Activated CD8-positive, alpha-beta memory T cell treated with anti-CD3 and anti-CD28 coated beads, Interleukin-2, amount 10 ng/mL, durations not matched to agents 7 days and 5 days (primary cell): ENCODE measurements at places on chromosomes 3 and 15.
A peak's percentile ranks its signal among the peaks of the same experiment; 100 is the strongest.

DNA sequence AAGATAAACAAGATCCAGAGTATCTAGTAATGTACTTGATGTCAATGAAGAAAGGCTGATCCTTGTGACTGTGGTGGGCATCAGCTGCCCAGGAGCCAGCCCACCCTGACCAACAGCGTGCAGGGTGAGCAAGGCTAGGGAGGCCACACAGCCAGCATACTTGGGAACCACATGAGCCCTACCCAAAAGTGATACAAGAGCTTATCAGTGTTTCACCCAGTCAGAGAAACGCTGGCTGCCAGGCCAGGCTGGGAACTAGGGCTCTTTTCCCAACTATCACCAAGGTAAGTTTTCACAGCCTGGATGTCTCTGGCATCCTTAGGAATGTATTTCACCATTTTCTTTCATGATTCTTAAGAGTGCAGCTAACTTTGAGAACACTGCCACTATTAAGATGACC lies 24.9 kb downstream of the CHAC1 start:
- no peak for DNase-seq

- no peak for DNase-seq
These were observed 21.9 kb downstream of the OXNAD1 start for GRCh38 chr3:16286751-16287543.

DNA sequence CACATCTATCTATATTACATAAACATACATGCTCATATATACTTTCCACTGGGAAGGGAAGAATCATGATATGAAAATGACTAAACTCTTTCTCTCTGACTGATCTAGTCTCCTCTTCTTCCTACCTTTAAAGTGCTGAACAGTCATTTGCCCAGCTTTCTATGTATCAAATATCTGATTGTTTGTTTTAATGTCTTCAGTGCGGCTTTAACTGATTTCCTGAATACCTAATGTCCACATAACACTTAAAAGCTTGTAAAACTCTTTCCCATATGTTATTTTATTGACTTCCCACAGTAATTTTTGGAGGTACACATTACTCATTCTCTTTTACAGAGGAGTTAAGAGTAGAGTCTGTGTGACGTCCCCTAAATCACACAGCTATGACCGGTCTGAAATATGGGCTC lies 28.2 kb downstream of the CPOX start:
- DNase-seq: no peak

DNA sequence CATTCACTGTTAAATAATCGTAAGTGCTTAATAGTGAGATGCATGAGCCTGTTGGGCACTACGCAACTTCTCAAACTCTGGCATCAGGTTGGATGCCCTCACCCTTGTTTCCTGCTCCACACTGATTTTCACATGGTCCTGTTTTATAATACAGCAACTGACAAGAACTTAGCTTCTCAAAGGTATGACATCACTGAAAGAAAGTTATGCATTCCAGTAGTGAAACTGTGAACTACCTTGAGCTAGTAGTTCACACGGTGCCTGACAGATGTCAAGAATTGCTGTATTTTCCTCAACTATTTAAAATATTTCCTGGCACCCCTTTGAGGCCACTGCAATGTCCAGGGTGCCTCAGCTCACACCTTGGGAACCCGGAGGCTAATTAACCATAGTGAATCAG lies 327.5 kb downstream of the RORA start:
- no peak for DNase-seq

DNA sequence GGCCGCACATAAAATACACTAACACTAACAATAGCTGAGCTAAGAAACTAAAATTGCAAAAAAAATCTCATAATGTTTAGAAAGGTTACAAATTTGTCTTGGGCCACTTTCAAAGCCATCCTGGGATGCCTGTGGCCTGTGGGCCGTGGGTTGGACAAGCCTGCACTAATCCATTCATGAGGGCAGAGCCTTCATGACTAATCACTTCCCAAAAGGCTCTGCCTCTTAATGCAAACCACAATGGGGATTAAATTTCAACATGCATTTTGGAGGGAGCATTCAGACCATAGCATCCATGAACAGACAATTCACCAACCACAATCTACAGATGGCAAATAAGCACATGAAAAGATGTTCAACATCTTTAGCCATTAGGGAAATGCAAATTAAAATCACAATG lies 128.2 kb downstream of the SUCLG2 start:
- DNase-seq: no peak

DNA sequence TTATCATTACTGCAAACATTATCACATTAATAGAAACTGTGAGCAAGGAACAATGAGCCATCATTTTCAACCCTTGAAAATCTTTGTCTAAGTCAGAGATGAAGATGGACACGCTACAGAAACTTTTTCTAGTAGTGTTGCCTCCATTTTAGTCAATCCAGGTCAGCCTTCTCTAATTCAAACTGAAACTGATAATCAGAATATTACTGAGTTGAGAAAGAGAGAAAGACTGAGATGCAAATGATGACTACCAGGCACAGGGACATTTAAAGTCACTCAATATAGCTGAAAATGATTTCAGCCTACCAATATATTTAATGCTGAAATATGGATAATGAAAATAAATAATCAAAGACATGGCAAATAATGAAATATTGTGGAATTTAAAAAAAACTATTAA lies 261.4 kb downstream of the GBE1 start:
- no peak for DNase-seq

DNA sequence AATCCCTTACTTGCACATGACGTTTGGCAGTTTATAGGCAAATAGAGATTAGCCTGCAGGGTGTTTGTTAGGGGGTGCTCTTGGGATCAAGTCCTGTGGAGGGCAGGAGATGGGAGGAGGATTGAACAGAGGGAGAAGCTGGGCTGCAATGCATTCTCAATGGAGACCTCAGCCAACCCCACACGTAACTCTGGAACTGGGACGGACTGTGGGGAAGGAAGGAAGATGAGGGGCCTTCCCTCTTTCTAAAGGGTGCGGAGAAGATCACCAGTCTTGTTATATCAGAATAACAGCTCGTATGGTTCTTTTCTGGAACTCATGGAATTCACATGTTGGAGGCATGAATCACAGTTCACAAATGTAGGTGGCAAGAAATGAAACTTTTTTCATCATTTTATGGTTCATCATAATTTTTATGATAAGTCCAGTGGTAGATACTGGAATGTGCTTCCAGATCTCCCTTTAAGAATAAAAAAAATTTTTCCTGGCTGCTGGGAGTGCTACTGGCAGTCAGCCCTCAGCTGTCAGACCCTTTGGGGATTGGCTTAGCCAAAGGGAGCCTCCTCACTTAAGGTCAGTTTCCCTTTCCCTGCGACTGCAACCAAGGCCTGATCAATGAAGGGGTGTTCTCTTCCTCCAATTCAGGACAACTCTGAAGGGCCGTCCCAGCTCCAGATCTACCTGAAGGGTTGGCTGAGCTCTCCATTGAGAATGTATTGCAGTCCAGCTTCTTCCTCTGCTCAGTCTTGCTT lies 20.5 kb upstream of the LYZL4 start:
- DNase-seq: no peak

DNA sequence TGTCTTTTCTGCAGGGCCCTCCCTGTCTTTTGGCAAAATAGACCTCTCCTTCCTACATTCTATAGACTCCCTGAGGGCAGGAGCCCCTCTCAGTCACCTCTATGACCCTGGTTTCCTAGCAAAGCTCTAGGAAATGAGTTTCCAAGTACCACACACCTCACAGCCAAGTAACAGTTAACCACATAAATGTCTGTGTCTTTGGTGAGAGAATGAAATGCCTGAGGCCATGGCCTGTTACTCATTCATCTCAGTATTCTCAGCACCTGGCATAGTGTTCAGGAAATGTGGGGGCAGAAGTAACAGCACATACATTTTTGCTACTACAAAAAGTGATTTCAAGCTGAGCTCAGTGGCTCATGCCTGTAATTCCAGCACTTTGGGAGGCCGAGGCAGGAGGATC lies 21.0 kb downstream of the RFT1 start:
- peak; percentile 58 for DNase-seq

- DNase-seq: no peak
These were observed 244.6 kb downstream of the STXBP5L start for GRCh38 chr3:121152573-121152972.

DNA sequence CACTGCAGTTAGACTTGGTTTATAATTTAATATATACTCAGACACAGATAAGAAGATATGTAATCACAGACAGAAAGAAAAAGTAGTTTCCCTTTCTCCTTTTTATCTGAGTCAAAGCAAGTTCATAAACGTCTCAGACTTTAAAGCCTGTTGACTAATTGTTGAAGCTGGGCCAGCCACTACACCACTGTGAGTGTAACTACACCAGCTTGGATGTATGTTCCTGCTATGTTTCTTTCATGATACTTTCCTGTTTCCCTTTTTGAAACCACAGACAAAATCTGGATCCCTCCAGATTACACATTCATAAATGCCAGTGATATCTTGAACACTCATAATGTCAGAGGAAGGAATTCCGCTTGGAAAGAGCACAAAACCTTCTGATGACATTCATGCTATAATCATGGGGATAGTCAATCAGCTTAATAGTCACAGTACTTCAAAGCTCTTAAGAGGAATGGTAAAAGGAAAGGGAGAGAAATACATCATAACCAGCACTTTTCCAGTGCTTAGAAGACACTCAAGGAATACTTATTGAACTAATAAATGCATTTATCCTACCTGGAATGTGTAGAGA lies 32.0 kb downstream of the KCNMB2 start:
- no peak for DNase-seq

- no peak for DNase-seq
These were observed 21.8 kb upstream of the KLHL24 start for GRCh38 chr3:183613366-183614285.

GRCh38 chr3:9204253-9204992 lies 45.0 kb downstream of the SRGAP3 start:
- no peak for DNase-seq

DNA sequence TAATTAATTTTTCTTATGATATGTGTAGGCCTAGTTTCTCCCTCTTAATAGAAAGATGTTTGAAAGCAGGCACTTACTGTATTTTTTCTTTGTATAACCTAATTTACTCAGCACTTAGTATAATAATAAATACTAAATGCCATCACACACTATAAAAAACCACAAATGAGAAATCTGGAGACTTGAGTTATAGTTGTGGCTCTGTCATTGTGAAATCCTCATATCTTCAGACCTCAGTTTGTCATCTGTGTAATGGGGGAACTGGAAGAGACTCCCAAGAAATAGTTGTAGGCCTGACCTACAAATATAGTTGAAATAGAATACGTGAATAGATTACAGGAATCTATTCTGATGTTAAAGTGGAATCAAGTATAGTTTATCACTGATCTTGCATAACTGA lies 287.6 kb upstream of the DPH6 start:
- DNase-seq: no peak

DNA sequence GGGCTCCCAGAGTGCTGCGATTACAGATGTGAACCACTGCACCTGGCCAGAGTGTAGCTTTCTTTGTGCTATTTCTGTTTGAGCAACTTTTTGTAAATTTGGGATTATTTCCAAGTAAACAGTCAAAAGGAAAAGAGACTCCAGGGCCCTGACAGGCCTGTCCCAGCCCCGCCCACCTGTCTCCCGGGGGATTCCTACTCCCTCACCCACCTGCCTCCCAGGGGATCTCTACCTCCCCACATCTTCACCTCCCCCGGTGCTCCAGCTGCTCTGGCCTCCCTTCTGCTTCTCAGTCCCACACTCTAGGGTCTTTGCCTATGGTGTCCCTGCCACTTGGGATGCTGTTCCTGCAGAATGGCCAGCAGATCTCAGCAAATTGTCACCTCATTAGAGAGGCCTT lies 7.0 kb downstream of the RHCG start:
- no peak for DNase-seq

DNA sequence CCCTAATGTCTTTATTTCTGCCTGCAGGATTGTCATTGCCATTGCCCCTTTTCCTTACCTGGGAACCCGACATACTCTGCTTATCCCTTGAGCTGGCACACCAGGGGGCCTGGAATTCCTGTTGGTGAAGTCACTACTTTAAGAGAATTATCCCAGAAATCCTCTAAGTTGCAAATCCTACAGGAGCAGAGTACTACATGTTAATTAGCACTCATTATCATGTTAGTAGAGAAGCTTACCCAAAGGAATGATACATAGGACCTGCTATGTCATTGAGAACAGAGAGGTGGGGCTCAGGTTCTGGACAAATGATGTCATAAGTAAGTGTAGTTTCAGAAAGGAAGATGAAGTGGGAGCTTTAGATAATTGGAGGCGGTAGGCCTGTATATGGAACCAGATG lies 27.4 kb downstream of the SCG5 start:
- no peak for DNase-seq

GRCh38 chr3:4766716-4767499 lies 212.3 kb upstream of the BHLHE40 start:
- DNase-seq: no peak

- DNase-seq: no peak
These were observed 124.3 kb downstream of the CTNNB1 start for GRCh38 chr3:41323467-41324155.

GRCh38 chr3:23826382-23827064 lies 20.8 kb downstream of the UBE2E1 start:
- DNase-seq: no peak

- no peak for DNase-seq
These were observed 60.9 kb upstream of the TSC22D2 start for GRCh38 chr3:150346981-150347863.

DNA sequence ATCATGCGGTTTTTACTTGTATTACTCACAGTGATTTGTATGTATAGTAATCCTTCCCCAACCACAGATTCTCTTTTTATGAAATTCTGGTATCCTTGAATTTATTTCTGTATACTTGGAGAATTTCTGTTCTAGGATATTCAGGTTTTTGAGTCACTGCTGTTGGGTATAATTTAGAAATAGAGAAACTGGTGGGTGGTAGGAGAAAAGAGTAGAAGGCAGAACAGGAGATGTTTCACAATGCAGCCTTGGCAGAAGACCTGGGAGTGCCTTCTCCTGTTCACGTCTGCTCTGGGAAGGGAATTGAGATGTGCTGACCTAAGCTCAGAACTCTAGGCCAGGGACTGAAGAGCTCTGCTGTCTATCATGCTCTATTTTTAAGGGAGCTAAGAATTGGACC lies 193.6 kb downstream of the EPHB1 start:
- DNase-seq: no peak

DNA sequence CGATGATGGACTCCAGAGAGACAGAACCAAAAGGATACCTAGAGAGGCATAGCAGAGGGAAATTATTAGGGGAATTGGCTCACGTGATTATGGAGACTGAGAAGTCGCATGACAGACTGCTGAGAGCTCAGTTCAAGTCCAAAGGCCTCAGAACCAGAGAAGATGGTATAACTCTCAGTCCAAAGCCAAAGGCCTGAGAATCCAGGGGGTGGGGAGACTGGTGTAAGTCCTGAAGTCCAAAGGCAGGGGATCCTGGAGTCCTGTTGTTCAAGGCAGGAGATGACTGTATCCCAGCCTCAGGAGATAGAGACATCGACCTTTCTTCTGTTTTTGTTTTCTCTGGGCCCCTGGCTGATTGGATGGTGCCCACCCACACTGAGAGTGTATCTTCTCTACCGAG lies 1.2 kb upstream of the KLHL6 start:
- DNase-seq: no peak

- peak; percentile 86 for DNase-seq
These were observed 90.6 kb upstream of the PROK2 start for GRCh38 chr3:71875461-71875947.

- no peak for DNase-seq
These were observed 166.5 kb upstream of the NECTIN3 start for GRCh38 chr3:110905121-110905520.

GRCh38 chr3:151107701-151108100 lies 22.2 kb downstream of the MED12L start:
- DNase-seq: no peak
